NCI-H1436 (cell line): ENCODE measurements at places on chromosomes 7 and 10.

DNA sequence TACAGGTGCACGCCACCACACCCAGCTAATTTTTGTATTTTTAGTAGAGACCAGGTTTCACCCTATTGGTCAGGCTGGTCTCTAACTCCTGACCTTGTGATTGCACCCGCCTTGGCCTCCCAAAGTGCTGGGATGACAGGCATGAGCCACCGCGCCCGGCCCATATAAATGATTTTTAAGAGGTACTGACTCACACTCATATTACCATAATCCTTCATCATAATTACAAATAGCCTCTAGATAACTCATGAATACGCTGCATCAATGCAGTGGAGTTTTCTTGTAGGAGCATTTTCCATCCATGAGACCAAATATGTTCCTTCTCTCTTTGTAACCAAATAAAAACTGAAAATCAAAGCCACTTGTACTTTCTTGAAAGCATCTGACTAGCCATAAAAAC, 193.3 kb downstream of the GRM8 start:
- DNase-seq = no peak

GRCh38 chr10:59577984-59578383, 131.7 kb downstream of the SLC16A9 start:
- no peak for DNase-seq

GRCh38 chr10:53952698-53953630, 848.1 kb downstream of the PCDH15 start:
- no peak for DNase-seq

DNA sequence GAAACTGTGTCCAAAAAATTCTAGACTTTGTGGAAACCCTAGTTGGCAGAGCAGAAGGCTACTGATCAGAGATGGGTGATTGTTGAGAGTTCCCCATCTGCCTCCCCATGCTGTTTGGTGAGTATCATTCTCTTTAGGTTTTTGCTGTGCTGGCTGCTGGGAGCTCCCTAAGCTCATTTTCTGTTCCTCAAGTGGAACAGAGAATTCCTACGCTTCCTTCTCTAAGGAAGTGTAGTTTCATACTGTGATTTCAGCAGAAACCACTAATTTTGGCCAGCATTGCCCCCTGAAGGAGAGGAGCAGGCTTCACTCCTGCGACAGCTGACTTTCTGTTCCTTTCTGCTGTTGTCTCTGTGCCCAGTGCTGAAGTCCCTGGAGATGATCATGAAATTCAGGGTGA, 355.3 kb upstream of the NPVF start:
- DNase-seq = no peak

DNA sequence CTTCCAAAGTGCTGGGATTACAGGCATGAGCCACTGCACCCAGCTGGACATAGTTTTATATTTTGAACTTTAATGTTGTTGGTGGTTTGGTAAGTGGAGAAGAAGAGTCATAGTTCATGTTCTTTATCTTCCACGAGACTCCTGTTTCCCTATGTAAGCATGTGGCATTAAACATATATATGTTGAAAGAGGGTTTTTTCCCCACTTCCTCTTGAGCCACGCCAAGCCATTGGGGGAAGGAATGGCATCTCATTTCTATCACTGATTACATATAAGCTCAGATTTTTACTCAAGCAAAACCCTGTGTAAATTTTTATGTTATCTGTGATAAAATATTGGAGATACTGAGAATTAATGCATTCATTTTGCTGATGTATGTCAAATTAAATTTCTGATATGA, 300.4 kb downstream of the PHF14 start:
- DNase-seq = no peak

- no peak for DNase-seq
Measured at GRCh38 chr7:46859963-46860475, 721.9 kb downstream of the TNS3 start.

DNA sequence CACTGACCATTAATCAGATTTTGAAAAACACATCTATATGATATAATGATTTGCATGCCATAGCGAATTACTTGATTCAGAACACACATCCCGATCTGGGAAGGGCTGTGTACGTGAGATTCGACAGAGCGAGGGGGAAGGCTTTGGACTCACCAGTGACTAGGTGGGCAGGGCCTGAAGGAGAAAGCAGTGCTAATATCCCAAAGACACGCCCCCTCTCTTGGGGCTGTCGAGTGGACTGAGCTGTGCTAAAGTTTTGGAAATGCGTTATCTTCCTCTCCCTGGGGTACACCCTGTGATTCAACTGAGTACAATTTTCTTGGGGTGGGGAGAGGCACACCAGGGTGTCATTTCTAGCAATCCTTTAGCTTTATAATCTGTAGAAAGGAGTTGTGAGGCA, 1.8 kb downstream of the LRRC17 start:
- DNase-seq = no peak

- DNase-seq = no peak
Measured at GRCh38 chr10:131944412-131944811, 37.3 kb downstream of the BNIP3 start.

DNA sequence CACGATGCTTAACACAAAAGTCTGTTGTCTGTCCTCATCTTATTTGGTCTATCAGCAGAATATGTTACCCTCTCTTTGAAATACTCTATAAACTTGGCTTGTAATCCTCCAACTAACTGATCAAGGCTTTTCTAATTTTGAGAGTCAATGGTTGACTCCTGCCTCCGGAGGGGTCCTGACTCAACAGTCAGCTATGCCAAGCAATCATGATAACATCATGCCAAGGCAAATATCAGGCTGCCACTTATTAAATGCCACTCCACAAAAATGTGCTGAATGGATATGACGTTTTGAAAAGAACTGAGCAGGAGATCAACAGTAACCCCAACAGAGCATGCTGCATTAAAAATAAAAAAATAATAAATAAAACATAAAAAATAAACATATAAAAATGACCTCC, 116.1 kb downstream of the PARD3 start:
- no peak for DNase-seq

DNA sequence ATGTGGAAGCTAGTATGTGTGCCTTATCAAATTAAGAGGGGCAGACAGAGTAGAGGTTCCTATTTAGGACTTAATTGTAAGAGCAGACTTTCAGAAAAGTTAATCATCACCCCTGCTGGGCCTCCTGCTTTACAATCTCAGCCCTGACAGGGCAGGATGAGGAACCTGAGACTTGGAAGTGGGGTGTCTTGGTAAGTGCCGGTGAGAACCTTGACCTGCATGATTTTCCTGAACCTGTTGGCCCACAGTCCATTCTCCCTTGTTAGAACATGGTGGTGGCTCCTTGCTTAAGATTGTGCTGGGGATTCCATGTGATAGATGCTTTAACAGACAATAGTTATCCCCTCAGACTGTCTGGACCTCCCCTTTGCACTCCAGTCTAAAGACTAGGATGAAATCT, 141.7 kb upstream of the TMEM72 start:
- DNase-seq = no peak

DNA sequence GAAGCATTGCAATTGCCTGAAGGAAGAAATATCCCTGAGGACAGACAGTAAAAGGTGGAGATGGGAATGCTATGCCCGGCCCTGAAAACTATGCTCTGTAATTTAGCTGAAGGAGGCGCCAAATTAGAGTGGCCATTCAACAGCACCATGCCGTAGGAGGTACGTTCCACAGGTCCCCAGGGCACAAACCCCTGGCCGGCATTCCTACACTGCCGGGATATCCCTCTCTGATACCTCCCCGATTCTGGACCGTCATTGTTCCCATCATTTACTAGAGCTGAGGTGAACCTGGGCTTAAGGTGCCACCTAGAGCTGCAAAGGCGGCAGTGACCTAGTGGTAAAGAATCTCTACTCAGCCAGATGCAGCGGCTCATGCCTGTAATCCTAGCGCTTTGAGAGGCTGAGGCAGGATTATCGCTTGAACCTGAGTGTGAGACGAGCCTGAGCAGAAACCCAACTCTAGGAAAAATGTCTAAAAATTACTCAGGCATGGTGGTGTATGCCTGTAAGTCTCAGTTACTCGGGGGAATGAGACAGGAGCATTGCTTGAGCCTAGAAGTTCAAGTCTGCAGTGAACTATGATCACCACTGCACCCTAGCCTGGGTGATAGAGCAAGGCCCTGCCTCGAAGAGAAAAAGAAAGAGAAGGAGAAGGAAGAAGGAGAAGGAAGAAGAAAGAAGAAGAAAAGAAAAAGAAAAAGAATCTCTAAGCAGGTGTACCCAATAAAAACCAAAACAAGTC, 53.0 kb upstream of the TNKS2 start:
- no peak for DNase-seq

- no peak for DNase-seq
Measured at GRCh38 chr7:14309432-14309831, 320.0 kb upstream of the ETV1 start.

DNA sequence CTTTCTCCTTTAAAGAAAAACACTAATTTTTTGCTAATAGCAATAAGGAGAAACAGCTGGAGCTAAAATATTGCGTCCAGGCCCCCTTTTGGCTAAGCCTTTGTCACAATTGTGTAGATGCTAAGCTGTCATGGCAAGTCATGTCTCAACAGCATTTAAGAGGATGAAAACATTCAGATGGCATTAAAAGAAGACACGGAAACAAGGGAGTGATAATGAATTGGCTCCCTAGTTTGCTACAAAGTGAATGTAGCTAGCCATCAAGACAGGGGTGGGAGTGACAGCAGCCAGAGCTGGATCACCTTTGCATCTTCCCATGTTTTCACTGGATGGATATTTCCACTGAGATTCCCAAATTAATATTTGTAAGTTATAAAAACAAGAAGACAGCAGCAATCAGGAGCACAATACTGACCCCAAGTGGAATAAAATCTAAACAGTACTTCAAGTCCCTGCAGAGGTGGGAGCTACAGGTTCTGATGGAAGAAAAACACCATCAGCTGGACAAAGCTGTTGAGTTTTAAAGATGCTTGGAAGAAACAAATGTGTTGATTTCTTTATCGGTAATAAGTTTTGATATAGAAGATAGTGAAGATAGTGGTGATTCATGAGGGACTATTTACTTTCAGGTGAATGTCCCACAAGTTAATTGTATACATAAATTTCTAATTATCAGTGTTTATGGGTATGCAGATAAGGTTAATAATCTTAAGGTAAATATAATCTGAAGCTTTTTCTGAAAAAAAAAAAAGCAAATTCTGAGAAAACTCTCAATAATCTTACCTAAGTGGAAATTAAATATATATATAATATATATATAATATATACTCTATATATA, 129.4 kb downstream of the SLC16A9 start:
- no peak for DNase-seq

GRCh38 chr7:2144926-2145325, 87.8 kb downstream of the MAD1L1 start:
- no peak for DNase-seq

DNA sequence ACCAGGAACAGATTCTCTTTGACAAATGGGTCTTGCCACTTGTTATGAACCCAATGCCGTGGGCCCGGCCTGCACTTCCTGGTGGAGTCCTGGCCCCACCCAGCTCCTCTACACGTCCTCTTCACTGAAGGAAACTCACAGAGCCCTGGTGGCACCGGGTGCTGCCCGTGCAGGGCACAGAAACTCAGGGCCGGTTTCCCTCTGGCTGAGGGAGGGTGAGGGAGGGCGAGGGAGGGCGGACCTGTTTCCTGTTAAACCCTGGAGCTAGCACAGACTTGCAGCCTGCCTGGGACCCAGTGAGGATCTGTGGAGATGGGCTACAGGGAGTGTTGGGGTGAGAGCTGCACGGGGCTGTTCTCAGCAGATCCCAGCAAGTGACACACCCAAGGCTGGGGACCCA, 596.3 kb downstream of the PTPRN2 start:
- no peak for DNase-seq

- no peak for DNase-seq
Measured at GRCh38 chr10:46560381-46560780, 3.9 kb upstream of the GPRIN2 start.

GRCh38 chr7:27782849-27783248, 42.9 kb downstream of the TAX1BP1 start:
- no peak for DNase-seq

DNA sequence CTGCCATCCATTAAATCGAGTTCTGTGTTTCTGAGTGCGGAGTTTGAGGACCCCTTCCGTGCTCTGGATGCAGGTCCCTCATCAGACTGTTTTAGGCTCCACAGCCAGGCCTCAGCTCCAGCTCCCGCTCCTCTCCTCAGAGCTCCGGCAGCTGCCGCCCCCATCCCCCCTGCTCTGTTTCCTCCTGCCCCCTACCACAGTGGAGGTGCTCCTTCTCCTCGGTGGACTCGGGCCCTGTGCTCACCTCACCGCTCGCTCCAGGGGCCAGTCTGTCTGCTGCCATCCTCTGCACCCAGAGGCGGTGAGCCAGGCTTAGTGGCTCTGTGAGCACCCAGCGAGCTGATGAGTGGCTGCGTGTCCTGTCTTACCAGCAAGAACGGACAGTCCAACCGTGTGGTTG, 21.4 kb upstream of the PRKAR1B start:
- DNase-seq = no peak
